ENCODE measurements at places on chromosomes 2 and 18.

- no peak for DNase-seq
Measured at GRCh38 chr2:115161771-115162493, 719.5 kb downstream of the DPP10 start.

GRCh38 chr2:57802243-57802642, 244.4 kb upstream of the VRK2 start:
- no peak for DNase-seq

- no peak for DNase-seq
Measured at GRCh38 chr2:232339121-232340081, 39.1 kb upstream of the ALPP start.

DNA sequence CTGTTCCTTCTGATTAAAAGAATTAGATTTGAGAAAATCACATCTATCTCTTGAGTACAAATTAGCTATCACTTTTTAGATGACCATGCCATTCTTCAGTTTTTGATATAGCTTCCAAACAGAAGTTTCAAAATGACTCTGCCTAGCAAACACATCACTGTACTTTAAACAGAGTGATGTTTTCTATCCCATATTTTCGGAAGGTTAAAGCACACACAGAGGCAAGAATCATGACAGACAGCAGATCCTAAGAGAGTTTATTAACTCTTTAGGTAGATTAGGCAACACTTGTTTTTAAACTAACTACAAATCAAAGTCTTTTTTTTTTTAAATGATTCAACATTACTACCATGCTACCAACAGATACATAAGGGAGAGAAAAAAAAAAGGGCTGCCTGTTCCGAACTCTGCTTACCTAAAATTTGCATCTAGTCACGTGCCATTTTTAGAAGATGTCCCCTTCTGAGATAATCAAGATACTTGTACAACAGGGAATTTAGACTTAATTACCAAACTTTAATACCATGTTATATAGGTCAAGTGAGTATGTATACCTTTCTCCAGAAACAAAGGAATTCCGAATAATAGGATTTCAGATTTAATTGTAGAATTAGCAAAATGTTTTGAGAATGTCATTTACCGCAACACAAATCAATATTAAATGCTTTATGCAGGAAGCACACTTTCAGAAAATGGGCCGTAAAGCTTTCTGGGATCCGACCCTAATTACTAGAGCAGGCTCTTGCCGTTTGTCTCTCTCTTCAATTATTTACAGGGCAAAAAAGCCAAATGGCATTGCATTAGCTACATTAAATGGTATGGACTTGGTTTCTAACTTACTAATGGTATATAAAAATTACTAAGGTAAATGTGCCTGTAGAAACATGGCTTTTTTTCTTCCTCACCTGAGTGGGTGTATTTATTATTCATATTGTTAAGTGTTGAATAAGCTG, 2.6 kb downstream of the RBMS1 start:
- DNase-seq, result peak; percentile 30

DNA sequence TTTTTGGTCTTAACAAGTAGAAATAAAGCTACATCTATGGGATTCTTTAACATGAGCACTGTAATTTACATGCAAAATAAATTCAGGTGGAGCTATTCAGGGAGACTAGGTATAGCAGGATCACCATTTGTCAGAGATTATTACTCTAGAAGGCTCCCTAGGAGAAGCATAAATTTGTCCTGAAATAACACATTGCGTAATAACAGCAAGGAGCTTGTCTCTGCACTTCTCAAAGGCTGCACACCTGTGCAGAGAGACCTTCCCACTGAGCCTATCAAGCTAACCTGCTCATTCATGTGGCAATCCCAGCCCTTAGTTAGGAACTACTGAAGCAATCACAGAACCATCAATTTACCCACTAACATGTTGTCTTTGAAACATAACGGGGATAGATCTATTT, 437.4 kb upstream of the MC4R start:
- DNase-seq, result no peak

- DNase-seq, result peak; percentile 9
Measured at GRCh38 chr18:48391868-48392267, 17.3 kb downstream of the ZBTB7C start.

GRCh38 chr2:65370387-65371073, 61.9 kb downstream of the SPRED2 start:
- no peak for DNase-seq

GRCh38 chr18:32315881-32316280, 126.0 kb downstream of the MEP1B start:
- peak; percentile 79 for DNase-seq

DNA sequence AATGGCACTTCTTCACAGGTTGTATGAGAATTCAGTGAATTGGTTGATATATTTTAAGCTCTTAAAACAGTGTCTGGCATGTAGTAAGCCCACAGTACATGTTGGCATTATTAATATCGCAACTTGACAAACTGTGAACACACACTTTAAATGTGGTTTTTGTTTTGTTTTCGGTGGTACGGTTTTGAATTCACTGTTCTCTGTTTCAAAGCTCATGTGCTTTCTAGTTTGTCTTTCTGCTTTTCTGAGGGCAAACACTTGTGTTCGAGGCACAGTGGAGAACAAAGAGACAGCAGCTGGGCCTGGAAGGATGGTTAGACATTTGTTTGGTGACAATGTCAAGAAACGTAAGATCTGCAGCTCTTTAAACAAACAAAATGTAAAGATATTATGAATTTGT, 276.5 kb upstream of the MC4R start:
- DNase-seq, result no peak

GRCh38 chr2:27667446-27667845, 3.8 kb downstream of the SLC4A1AP start:
- DNase-seq, result no peak

DNA sequence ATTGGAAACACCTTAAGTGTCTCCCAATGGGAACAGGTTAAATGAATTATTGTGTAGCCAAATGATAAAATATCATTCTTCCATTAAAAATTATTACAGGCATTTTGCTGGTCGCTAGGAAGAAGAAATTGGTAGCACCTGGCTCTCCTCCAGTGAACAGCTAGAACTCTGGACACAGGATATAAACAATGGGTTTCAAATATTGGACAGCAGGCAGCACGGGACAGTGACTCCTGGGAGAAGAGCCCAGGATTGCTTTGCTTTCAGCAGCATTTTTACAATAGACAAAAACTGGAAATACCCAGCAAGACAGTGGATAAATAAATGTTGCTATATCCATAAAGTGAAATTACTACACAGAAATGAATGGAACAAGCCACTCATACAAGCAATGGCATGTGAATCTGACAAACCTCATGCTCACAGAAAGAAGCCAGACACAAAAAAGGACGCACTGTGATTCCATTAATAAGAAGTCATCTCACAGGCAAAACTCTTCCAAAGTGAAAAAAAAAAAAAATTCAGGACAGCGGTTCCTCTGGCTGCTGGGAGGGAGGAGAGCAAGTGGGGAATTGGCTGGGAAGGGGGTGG, 50.5 kb downstream of the LAMA1 start:
- no peak for DNase-seq

DNA sequence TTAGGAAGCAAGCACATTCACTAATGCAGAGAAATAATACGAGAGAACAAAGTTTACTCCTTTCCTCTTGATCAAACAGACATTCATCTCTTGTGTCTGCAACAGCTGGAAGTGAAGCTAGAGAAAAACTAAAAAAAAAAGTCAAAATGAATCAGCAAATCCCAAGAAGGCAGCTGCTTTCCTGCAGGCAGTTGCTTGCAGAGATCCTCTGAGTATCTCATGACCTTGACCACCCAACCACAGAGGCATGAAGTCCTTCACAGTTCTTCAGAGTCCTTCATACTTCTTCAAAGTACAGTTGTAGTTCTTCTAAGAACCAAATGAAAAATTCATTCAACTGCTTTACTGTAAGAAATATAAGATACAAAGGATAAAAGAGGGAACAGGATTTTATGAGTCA, 97.2 kb upstream of the ACVR1C start:
- DNase-seq, result no peak

DNA sequence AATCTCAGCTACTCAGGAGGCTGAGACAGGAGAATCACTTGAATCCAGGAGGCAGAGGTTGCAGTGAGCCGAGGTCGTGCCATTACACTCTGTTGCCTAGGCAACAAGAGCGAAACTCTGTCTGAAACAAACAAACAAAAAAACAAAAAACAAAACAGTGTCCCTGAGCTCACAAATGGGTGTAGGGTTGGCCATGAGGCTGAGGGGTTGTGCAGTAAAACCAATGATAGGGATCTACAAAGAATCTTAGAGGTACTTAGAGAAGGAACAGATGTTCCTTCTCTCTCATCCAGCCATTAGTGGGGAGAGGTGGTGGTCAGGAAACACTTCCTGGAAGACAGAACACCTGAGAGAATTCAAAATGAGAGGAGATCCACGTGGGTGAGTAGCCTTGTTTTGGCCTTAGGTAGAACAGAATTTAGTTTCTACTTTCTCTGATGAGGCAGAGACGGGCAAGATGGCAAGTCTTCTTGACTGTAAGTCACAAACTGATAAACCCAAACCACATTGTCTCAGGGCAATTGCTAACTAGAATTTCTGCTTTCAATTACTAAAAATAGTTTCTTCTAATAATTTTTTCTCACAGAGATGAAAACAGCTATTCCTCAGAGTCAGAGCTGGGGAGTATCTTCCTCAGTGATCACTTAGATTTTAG, 61.5 kb upstream of the PPM1B start:
- DNase-seq, result no peak

DNA sequence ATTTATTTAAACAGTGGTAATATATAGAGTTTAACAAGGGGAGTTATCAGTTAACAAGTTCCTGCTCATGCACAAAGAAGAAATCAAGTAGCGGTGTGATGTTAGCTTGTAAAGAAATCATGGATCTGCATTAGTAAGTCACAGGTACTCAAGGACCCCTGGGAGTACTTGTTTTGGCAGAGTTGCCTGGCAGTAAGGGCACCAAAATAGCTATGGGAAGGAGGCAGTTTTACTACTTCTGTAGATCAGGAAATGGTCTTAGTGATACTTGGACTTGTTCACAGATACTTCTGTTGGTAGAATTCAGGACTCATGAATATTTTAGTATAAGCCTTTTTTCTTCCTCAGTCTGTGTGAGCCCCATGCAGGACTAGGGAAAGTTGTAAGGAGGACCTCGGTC, 107.3 kb upstream of the IL1R2 start:
- DNase-seq, result no peak

DNA sequence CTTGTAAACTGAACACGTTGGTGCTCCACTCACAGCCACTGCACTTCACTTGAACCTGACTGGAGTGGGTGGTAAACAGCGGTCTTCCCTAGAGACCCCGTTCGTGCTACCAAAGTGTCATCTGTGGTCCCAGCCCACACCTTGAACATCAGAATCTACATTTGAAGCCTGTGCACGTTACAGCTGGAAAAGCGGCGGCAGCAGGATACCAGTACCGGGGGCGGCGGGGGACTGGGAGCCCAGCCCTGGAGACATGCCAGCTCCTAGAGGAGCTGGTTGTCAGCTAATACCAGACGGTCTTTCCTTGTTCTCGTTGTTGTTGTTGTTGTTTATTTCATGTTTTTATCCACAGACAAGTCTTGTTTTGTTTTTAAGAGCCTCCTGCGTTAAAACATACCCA, 156.7 kb downstream of the WDSUB1 start:
- no peak for DNase-seq

DNA sequence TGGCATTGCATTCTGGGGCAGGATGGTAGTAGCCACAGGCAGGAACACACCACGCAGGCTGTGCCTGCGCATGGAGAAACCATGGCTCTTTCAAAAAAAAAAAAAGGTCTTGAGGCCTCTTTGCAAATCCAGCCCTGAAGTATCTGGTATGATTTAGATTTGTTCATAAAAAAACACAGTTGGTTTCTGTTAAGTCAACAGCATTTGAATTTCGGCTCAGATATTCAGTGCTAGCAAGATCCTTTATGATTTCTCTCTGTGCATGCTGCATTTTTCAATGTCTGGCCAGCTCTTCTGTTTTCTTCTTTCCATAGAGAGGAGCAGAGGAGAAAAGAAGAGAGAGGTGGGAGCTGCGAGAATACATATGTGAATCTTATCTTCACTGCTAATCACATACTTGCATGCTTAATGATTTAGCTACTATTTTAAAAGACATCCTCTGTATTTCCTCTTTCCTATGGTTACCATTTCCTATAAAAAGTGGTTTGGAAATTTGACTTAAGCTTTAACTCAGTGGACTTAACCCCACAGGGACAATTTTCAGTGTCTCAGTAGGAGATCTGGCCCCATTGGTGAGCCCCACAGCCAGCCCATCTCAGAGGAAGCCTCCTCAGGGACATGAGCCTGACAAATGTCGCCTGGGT, 214.3 kb upstream of the APCDD1 start:
- no peak for DNase-seq
